ENCODE measurements at places on chromosomes 16 and 17.

- no peak for DNase-seq
These were observed 161.5 kb downstream of the FOXL1 start for GRCh38 chr16:86739808-86740207.

DNA sequence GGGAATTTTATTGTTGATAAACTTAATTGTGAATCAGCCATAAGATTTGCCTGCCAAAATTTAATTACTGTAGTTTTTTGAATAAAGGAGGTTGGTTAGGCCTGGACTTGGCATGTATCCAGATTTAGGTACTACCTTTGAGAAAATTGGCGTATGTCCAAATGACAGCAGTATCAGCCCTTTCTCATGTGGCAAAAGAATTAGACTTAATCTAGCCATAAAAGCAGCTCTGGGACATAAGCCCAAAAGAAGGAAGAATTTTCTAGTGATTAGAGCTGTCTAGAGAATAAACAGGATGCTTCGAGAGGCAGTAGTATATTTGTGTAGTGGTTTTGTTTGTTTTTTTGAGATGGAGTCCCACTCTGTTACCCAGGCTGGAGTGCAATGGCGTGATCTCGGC, 27.7 kb downstream of the PPM1E start:
- no peak for DNase-seq

GRCh38 chr17:17947309-17947708, 24.9 kb downstream of the TOM1L2 start:
- no peak for DNase-seq

DNA sequence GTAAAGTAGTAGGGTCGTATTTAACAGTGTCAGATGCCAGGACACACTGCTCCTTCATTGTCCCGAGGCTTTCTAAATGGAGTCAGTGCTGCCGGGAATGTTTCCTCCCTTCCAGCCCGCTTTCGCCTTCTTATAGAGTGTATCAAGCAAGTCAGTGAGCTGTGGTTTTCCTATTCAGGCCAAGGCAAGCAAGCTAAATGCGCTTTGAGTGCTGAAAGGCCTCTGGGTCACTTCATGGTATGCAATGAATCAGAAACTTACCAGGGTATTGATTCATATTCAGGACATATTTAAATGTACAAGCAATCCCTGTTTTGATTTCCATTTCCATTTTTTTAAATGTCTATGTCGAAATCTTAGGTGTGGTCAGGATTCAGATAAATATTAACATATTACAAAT, 327.9 kb upstream of the SOX9 start:
- DNase-seq, result no peak

DNA sequence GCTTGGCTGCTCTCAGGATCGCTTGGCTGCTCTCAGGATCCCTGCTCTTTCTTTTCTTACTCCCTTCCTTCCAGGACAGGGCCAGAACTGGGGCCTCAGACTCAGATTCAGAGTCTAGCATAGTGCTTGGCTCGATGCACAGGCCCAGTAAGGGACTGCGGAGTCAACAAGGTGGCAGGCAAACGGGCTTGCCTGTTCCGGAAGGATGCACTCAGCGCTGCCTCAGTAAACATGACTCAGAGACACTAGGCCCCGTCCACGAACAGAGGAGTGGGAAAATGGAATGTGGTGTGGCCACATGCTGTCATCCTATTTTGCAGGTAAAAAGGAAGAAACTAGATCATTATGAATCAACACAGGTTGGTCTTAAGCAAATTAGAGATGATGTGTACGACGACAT, 9.8 kb downstream of the SPHK1 start:
- DNase-seq, result no peak

- no peak for DNase-seq
These were observed 5.3 kb downstream of the MAF start for GRCh38 chr16:79595231-79595641.

- no peak for DNase-seq
These were observed 99.2 kb downstream of the SPACA3 start for GRCh38 chr17:33090806-33091205.

- no peak for DNase-seq
These were observed 16.6 kb upstream of the INPP5K start for GRCh38 chr17:1532836-1533602.

DNA sequence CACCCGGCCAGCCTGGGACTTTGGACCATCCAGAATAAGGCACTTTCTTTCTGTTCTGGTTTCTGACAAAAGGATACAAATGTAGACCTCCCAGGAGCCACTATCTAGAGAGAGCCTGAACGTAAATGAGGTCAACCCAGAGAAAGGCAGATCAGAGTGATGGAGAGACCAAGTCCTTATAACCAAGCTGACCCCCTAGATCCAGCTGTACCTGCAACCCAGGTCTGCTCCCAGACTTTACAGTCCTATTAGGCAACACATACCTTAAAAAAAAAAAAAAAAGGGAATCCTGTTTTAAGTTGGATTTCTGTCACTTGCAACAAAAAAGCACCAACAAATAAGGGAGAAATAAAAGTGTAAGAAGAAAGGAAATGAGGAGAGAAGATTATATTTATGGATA, 23.2 kb downstream of the CPPED1 start:
- DNase-seq, result no peak

DNA sequence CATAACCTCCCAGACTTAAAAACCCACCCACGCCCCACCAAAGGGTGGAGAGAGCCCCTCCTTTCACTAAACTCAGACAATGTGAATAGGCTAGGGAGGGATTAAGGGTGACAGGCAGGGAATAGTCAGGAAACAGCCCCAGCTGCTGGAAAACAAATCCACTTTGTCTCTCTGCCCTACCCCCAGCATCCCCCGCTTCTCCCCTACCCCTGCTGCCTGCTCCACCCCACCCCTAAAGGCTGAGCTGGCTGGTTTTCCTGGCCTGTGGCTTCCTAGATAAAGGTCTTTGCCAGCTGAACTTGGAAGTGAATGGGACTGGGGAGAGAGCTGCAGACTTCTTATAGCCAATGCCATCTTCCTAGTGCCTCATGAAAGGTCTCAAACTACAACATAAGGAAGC, 15.0 kb downstream of the CAVIN1 start:
- DNase-seq, result no peak

GRCh38 chr17:82493226-82493781, 26.2 kb upstream of the FOXK2 start:
- DNase-seq, result no peak

GRCh38 chr17:13337864-13338371, 263.8 kb downstream of the HS3ST3A1 start:
- DNase-seq, result no peak

GRCh38 chr16:57952909-57953308, 18.0 kb downstream of the CNGB1 start:
- DNase-seq, result no peak

- DNase-seq, result no peak
These were observed 399.8 kb upstream of the SALL1 start for GRCh38 chr16:51550800-51551347.
